ENCODE measurements at places on chromosomes 11 and 22.

GRCh38 chr22:42399315-42400271 is 32.6 kb downstream of the NFAM1 start:
- no peak for DNase-seq

- no peak for DNase-seq
Measured at GRCh38 chr11:86571273-86571948, 101.0 kb downstream of the ME3 start.

GRCh38 chr11:7098235-7098832 is 9.5 kb downstream of the RBMXL2 start:
- no peak for DNase-seq

DNA sequence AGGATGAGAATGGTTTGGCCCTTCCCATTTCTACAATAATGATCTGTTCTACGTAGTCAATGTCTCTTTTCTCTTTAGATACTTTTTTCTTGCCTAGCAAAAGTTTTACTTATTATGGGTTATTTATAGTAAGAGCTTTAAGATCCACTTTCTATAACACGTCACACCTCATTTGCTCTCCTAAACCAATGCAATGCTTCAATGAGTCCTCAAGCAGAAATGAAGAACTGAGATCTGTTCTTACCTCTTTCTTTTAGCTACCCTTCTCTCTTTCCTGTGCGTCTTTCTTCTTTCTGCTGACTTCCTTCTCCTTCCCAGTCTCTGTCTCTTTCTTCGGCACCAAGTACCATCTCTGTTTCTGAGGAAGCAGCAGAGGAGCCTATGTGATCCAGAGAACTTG is 61.8 kb downstream of the SNX19 start:
- no peak for DNase-seq

DNA sequence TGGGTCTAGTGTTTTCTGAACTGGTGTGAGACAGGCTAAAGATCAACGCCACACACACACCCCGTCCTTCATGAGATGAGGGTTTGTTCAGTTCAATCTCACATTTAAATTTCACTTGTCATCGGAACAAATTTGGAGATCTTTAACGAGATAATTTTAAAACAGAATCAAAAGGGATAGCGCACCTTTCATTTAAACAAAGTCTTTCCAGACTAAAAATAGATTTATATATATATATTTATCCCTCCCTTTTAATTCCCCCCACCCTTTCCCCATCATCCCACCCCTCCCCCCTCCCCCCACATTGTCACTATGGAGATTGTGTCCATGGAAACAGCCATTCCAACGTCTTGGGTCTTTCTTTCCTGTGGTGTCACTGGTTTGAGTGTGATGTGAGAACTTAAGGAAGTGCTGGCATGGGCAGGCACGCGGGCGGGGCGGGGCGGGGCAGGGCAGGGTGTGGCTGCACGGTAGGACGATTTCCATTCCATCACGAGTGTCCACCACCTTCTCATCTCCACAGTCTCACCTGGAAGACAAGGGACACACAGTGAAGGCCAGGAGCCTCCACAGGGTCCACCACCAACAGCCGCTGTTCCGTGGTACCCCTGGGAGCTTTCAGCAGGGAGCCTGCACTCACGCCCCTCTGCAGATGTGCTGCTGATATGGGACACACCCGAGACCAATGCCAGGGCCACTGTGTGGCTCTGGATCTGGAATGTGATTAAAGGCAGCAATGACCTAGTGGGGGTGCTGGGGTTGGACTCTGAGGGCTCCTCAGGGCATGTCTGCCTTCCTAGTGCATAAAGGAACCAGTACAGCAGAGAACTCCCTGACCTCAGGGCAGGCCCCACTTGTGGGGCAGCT is 30.5 kb upstream of the CYP2D6 start:
- DNase-seq: no peak

DNA sequence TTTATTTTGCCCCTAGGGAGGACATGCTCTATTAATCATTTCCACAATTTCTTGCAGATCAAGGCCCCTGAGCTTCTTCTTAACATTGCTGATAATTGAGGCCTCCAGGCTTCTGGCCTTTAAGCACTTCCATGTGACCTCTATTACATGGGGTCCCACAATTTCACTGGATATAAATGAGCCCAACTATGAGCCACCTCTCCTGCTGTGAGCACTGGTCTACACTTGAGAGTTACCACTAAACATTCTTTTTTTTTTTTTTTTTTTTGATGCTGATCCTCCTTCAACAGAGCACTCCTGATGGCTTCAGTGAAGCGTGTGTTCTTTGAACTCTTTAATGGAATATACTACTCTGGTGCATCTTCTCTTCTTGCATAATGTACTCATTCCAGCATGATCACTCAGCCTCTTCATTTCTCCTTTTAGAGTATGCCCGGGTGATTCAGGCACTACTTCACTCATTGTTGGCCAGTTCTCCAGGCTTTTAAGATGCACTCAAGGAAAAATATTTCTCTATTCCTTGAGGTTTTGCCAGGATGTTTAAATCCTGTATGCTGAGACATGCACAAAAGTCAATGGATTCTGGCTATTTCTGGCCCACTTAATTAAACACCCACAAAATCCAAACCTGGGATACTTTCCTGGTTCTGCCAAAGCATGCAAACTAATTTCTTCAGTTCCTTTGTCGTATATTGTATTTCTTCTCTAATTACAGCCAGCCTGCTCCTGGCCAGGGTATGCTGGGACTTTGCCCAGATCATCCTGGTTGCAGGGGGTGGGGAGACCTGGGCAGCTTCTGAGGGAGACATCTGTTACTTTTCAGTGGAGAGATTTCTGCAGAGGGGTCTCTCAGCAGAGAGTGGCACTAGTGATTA is 257.8 kb upstream of the LUZP2 start:
- no peak for DNase-seq

DNA sequence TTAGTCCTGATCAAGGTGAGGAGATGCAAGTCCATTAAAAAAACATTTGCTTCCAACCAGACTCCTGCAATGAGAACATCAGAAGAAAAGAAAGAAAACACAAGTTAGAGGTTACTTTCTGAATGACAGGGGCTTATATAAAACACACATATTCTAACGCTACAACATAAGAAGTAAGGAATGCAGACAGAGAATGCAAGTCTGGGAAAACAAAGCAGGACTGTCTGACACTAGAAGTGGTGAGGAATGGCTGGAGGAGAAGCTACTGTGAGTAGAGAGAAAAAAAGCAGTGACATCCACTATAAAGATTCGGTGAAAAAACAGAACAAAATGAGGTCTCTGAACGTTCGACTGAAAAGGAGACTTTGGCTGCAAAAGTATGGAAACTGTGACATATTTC is 12.3 kb downstream of the TMEM216 start:
- no peak for DNase-seq

- DNase-seq: no peak
Measured at GRCh38 chr11:62046568-62047100, 77.2 kb upstream of the INCENP start.

DNA sequence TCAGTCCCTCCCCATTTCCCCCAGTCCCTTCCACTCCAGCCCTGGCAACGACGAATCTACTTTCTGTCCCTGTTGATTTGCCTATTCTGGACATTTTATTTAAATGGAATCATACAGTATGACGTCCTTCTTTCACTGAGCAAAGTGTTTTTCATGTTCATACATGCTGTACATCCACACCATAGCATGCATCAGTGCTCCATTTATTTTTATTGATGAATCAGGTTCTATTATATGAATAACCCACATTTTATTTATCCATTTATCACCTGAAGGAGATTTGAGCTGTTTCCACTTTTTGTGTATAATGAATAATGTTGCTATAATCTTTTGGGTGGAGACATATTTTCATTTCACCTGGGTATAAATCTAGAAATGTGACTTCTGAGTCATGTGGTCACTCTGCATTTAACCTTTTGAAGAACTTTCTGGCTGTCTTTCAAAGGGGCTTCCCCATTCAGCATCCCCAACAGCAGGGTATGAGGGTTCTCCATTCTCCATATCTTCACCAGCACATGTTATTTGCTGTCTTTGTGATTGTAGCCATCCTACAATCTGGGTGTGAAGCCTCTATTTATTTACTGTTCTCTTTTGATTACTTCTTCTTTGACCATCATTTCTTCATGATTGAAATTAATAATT is 531.7 kb downstream of the ETS1 start:
- DNase-seq: no peak

GRCh38 chr11:10352921-10353550 is 48.2 kb downstream of the ADM start:
- no peak for DNase-seq

GRCh38 chr11:111542606-111543275 is 2.2 kb downstream of the LAYN start:
- no peak for DNase-seq

GRCh38 chr11:45176996-45177395 is 30.6 kb downstream of the PRDM11 start:
- no peak for DNase-seq

DNA sequence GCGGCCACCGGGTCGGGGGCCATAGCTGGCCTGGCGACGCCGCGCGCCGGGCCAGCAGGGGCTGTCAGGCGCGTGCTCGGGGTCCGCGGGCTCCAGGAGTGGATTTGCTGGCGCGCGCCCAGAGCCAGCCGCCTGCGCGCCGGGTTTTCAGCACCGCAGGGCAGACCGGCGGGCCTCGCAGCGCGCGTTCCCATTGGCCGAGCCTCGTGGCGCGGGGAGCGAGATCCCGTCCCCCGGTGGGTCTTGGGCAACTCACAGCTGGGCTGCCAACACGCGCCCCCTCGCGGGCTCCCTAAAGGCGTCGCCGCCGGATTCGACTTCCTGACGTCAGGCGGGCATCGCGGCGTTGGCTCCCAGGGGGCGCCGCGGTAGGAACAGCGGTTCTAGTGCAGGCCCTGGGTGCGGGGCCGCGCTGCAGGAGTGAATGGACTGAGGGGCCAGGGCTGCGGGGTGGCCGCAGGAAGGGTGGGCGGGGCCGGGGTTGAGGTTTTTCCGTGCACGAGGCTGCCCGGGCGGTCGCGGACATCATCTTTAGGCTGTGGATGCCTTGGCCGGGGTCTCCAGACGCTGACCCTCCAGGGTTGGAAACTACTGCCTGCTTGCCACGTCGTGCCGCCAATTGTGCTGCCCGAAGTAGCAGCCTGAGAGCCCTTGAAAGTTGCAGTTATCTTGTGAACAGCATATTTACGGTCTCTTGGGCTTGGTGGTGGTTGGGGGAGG is at the start of gene FADS1:
Gene FADS1, minus strand, starts transcription at position 268 of the 720 bp plus-strand sequence. Its CDS starts 74 bp downstream, at position 194.
- DNase-seq: peak; percentile 75

DNA sequence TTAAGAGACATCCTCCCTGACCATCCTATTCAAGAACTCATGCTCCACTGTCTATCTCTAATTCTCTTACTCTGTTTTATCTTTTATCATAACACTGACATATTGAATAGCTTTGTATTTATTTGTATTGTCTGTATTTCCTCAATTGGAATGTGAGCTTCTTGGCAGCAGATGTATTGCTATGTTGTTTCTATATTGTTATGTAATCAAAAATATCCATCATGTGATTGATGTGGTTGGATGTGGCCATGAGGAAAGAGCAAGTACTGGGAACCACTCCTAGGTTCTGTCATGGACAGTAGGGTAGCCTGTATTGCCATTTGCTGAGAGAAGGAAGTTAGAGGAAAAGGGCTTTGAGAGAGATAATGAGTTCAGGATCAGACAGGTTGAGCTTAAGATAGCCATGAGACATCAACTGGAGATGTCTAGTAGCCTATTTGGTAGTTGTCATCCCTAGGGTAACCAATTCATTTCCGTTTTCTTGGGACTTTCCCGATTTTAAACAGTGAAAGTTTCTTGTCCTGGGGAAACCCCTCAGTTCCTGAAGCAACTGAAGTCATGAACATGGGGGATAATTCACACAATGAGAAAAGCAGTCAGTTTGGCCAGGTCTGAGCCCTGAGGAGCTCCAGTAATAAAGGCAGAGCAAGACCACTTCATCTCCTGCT is 404.5 kb downstream of the INSC start:
- DNase-seq: no peak

DNA sequence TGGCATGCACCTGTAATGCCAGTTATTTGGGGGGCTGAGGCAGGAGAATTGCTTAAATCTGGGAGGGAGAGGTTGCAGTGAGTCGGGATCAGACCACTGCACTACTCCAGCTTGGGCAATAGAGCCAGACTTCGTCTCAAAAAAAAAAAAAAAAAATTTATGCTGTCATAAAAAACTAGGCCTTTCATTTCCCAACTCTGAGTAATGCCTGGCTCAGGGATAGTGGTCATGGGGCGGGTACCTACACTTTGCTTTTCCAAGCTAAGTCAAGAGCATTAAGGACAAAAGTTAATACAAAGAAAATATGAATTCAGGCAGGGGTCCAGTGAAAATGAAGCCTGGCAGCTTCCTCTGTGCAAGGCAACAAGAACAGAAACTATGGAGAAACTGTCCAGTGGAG is 16.3 kb downstream of the CPSF7 start:
- no peak for DNase-seq

GRCh38 chr11:104944076-104944475 is 24.3 kb downstream of the CASP4 start:
- DNase-seq: no peak

DNA sequence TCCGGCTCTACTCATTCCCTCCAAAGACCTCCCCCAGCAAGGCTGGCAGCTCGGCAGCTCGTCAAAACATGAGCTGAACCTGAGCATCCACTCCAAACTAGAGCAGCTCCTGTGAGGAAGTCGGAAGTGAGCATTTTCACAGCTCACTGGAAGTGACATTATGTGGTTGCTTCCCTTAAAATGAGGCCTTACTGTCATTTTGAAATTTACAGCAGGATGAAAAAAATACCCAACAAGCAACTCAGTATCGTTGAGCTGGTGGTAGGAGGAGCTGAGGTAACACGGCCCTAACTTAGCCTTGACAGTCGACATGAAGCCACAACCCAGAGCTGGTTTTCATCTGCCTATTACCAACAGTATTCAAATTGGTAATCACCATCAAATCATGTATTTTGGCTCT is 38.0 kb upstream of the ARFGAP3 start:
- no peak for DNase-seq

DNA sequence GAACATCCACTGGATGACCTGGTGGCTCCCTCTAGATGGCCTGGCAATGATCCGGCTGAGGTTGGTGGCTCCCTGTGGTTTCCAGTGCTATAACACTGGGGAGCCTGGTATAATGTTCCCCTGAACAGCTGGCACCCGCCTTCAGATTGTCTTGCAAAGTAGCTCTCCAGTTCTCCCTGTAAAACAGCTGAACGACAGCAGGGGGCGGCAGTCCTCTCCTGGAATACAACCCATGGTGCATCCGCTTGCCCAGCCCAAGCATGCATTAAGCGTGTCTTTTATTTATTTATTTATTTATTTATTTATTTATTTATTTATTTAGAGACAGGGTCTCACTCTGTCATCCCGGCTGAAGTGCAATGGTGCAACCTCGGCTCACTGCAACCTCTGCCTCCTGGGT is 258.9 kb downstream of the BUD13 start:
- DNase-seq: peak; percentile 3

DNA sequence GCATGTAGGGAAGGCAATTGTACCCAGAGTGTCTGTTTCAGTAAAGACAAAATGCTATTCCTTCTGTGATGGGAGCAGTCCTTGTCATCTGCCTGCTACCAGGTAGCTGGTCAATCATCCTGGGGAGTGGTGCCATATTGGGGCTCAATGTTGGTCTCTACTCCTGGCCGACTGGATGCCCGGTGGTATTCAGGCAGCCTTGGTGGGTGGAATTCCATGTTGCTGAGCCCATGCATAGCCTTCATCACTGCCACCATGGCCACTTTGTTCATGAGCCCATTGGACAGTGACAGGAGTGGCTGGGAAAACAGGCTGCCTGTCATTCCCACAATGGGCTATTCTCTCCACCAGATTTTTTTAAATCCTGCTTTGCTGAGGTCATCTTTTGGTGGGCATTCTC is 121.0 kb downstream of the WNT7B start:
- no peak for DNase-seq

Data from stimulated activated CD4-positive, alpha-beta T cell treated with anti-CD3 and anti-CD28 coated beads, Interleukin-2, amount 100 ng/mL, for 48 hours (primary cell).